ENCODE measurements at places on chromosomes 6 and 20.

GRCh38 chr20:55513954-55514353 lies 491.4 kb downstream of the CBLN4 start:
- no peak for DNase-seq

- DNase-seq = no peak
These were observed 47.1 kb downstream of the AKIRIN2 start for GRCh38 chr6:87654875-87655454.

DNA sequence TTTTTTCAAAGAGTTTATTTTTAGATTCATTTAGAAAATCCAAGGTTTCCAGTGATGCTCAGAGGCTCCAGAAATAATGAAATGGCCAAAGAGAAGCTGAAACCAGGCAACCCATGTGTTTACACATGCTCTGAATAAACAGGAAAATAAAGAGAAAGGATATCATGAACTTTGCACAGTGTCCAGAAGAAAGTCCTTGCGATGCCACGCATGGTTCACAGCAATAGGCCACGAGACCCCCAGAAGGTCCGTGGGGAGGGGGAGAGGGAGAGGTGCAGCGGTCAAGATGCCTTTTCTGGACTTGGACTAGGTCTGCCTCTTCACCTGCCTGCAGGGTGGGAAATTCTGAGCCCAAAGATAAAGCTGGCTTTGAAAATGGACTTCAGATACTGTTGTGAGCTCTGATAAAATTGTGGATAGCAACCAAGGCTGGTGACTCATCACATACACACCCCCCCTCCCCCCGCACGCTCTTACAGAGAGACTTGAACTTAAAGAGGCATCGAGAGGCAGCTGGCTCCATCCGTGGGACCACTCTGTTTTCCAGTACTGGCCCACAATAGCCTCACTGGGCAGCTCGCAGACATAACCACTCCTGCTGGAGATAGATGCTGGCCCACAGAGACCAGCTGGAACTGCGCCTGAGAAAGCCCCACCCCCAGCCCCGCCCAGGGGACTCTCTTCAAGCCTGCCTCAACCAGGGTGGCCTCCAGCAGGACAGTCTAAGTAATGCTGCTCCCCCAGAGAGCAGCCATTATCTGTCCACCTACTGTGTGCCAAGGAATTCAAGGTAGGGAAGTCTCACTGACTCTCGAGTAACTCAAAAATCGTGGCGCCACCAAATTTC lies 21.2 kb upstream of the NFATC2 start:
- no peak for DNase-seq

GRCh38 chr20:40471261-40471629 lies 217.8 kb downstream of the MAFB start:
- no peak for DNase-seq

GRCh38 chr20:20691477-20692235 lies 20.8 kb downstream of the RALGAPA2 start:
- DNase-seq = no peak

- peak; percentile 82 for DNase-seq
These were observed 29.0 kb downstream of the MOCS3 start for GRCh38 chr20:50987493-50988210.

DNA sequence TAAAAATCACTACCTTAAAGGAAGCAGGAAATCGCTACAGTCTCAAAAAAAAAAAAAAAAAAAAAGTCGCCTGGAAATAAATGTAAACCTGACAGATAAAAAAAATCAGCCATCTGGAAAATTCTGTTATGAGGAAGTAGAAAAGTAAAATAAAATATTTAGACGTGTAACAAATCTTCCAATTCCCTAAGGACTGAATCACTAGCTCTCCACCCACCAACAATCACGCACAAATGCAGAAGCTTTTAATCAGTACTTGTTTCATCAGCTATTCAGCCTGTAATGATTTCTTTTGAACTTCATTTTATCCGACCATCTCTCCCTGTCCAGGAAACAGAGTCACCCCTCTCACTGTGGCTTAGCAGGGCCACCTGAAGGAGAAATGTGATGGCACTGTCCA lies 59.0 kb downstream of the SLC23A2 start:
- no peak for DNase-seq

GRCh38 chr6:106422534-106422933 lies 62.0 kb downstream of the CRYBG1 start:
- DNase-seq = no peak

DNA sequence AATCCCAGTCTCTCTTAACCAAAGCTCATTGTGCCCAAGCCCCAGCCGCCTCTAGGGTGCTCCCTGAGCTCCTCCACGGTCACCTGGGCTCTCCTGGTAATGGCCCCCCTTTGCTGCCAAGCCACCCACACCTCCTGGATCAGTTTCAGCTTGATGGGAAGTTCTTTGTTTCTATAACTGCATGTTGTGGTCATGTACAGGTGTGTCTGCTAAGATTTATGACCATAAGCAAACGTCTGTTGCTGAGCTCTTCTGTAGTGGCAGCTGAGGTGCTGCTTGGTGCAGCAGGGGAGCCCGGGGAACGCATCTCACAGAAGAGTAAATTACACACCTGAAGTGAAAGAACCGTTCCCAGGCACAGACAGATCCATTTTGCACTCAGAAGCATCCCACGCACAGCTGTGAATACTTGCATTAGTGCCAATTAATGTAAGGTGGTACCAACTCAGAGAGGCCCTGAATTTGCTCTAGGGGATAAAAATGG lies 194.6 kb upstream of the ARID1B start:
- no peak for DNase-seq

GRCh38 chr6:152685819-152686218 lies 11.9 kb upstream of the MYCT1 start:
- no peak for DNase-seq

DNA sequence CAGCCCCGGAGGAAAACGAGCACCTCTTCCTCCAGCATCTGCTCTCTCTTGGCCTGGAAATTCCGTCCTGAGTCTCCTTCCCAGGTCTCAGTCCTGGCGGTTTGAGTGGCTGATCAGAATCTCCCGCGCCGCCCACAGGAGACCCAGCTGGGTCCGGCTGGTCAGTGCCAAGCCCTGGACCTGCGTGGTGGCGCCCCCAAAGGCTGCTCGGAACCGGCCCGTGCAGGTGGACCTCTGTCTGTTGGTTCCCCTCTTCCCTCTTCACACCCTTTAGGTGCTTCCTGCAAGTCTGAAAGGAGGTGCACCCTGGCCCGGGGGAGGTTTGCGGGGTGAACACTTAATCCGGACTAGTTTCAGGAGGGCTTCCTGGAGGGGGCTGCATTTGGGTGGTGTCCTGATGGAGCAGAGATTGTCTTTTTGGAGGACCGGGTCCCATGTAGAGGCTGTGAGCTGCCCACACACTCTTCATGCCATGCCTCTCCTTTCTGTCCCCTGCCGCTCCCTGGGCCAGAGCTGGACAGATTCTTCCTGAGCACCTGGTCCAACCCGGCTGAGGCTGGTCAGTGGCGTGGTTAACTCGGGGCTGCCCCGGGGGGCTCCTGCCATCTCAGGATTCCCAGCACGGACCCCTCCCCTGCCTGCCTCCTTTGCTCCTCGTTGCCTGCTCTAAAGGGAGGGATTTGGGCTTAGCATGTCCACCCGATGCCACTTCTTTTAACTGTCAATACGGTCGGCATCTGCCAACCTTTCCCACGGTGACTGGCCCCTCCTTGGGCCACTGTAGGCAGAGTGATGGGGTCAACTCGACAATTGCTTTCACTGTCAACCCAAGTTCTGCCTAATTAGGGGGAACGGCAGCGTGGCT lies 16.5 kb upstream of the BHLHE23 start:
- no peak for DNase-seq

DNA sequence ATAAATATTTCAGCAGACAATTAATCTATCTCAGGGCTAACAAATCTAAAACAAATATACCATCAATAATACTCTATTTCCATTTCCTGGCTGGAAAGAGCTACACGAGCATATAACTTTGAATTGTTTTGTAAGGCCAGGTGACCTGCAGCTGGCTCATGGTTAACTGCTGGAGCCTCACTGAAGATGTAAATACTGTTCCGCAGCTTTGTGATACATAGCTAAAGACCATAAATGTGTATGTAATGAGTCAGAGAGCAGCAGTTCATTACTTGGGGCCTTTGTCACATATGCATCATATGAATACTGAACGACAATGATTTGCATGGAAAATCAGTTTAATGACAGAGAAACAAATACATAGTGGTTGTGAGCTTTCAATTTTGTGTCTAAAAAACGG lies 109.4 kb upstream of the CCN2 start:
- DNase-seq = no peak

GRCh38 chr20:61129311-61129710 lies 122.8 kb upstream of the CDH4 start:
- DNase-seq = no peak

- DNase-seq = no peak
These were observed 72.0 kb downstream of the BLOC1S5 start for GRCh38 chr6:7992002-7992815.

DNA sequence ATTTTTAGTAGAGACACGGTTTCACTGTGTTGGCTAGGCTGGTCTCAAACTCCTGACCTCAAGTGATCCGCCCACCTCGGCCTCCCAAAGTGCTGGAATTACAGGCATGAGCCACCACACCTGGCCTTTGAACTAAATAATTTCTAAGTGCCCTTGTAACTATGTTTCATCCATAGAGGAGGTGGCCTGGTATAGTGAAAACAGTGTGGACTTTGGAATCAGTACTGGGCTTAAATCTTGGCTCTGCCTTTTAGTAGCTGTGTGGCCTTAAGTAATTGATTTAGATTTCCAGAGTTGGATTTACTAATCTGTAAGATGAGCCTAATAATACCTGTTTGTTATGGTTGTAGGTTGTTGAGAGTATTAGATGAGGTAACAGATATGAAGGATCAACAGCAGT lies 14.2 kb upstream of the TGM3 start:
- no peak for DNase-seq

GRCh38 chr6:84815896-84816735 lies 51.7 kb upstream of the TBX18 start:
- DNase-seq = no peak

DNA sequence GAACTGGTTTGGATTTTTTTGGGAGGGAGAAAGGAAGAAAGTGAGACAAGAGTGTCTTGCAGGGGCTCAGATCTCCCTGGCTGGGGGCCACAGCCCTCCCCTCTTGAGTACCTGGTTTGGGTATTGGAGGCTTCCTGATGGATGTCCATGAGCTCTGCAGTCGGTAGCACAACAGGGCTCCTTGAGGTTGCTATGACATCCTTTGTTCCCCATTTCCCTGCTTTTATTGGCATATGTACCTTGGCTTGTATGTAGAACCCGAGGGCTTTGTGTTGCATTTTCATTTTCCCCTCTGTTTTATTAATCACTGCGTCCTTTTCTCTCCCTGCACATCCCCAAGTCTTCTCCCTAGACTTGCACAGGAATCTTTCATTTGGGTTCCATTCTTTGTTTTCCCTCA lies 355.5 kb upstream of the TSHZ2 start:
- DNase-seq = no peak

- DNase-seq = no peak
These were observed 9.2 kb downstream of the PPP1R3G start for GRCh38 chr6:5094327-5094726.

DNA sequence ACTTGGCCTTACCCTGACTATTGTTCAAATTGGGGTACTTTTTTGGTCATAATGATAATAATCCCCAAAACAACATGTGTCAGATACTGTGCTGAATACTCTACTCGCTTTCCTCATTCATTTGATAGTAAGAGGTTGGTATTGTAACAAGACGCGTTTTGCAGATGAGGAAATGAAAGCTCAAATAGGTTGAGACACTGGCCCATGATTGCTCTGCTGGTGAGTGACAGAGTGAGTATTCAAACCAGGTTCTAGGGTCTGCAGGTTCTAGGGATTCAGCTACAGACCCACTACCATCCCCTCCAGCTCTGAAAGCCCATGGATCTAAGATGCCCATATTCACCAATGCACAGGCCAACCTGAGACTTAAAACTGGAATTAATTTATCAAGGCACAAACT lies 1.3 kb upstream of the ENPP4 start:
- DNase-seq = no peak

- DNase-seq = peak; percentile 65
These were observed 209.7 kb downstream of the FARS2 start for GRCh38 chr6:5471044-5471443.

DNA sequence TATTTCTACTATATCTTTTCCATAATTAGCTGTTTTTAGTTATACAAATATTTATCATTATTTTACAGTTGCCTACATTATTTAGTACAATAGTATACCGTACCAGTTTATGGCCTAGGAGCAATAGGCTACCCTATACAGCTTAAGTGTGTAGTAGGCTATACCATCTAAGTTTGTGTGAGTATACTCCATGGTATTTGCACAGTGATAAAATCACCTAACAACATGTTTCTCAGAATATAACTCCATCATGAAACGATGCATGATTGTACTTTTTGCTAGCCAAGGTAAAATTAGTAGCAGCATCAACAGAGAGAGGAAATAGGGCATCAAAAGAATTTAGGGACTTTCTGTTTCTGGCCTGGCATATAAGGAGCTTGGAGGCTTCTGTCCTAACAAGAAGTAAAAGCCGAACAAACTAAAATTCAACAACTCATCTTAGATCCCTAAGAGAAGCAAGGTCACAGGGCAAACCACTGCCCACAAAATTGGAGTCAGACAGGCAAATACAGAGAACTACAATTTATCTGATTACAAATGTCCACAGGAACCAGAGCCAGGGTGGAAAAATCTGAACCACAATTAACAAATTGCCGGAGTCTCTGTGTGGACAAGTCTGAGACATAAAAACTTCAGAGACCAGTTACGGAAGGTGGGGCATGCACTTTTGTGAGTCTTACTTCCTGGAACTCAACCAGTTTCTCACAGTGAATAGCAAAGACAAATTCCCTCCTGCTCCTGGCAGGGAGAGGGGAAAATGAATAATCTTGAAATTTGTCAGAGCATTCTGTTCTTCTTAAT lies 671.4 kb downstream of the RFPL4B start:
- no peak for DNase-seq

DNA sequence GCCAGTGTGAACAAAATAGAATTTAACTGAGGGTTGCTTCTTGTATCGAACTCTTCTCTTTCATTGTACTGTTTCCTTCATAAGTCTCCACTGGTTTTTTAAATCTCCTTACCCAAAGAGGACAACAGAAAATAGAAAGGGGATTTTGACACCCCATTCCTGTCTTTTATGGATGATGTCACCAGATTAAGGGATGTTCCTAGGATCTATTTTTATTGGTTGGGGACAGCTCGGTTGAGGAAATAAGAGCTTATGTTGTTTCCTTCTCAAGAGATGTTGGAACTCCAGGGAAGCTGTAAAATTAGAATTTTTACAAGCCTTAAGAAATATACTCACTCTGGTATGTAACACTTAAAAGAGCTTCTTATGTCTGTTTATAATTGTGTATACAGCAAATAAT lies 171.5 kb downstream of the PHF3 start:
- no peak for DNase-seq

- DNase-seq = no peak
These were observed 105.6 kb downstream of the BTBD3 start for GRCh38 chr20:12023194-12023795.

DNA sequence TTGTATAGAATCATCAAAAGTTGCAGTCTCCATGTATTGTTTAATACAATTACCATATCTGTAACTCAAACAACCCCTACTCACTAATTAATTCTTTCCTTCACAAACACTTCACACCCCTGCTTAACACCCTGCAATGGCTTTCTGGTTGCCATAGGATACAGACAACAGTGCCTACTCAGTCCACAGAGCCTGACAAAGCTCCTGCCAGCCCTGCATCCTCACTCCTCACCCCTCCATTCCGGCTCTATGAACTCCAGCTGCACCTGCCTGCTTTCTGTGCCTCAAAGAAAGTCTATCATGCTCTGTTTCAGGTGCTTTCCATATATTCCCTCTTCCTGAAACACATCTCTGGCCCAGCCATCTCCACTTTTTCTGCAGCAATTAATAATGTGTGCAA lies 253.4 kb downstream of the HACE1 start:
- no peak for DNase-seq

- DNase-seq = no peak
These were observed 39.7 kb downstream of the TMEM181 start for GRCh38 chr6:158599635-158600034.

Data from CD4-positive, alpha-beta T cell treated with Interleukin-17A for 1 hour (primary cell).